ENCODE measurements at places on chromosomes 3 and 15.
A peak's percentile ranks its signal among the peaks of the same experiment; 100 is the strongest.

DNA sequence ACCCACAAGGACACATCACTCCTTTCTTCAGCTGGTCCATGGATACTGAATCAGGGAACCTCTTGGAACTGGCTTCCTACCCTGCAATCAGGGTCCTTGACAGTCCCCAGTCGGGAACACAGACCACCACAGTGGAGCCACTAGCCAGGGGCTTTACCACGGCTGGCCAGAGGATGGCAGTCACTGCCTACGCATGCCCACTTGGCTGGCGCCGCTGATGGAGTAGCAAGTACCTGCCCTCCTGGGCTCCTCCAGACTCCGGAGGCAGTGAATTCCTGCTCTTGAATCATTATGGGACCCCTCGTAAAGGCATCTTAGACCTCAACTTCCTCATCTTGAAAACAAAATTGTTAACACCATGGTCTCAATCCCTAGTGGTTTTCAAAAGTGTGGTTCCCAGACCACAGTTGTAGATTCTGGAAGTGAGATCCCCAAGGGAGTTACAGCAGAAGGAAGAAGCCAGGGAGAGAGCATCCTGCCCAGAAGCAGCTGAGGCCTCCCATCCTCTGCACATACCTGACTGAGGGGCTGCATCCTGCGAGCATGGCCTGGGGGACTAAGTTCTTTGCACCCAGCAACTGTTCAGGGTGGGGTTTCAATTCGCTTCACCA is 9.1 kb upstream of the SKIC8 start:
- DNase-seq: peak; percentile 80

GRCh38 chr3:11553436-11554235 is 90.1 kb downstream of the VGLL4 start:
- no peak for DNase-seq

DNA sequence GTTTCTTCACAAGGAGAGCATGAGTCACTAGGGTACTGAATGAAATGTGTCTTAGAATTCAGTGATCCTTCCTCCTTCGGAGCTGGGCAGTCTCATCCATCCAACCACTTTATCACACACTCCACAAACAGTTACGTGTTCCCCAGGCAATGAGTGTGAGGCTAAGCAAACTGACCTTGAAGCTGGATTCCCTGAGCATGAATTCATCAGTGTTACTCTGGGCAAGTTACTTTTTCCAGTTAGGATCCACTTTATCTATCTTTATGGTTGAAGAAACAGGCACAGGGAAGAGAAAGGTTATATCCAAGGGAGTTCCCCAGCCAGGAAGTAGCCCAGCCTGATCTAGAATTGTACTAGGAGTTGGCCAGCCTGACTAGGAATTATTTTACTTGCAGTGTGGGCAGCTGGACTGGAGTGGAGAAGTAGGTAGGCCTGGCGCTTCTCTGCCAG is 17.1 kb upstream of the GCNT3 start:
- DNase-seq: no peak

DNA sequence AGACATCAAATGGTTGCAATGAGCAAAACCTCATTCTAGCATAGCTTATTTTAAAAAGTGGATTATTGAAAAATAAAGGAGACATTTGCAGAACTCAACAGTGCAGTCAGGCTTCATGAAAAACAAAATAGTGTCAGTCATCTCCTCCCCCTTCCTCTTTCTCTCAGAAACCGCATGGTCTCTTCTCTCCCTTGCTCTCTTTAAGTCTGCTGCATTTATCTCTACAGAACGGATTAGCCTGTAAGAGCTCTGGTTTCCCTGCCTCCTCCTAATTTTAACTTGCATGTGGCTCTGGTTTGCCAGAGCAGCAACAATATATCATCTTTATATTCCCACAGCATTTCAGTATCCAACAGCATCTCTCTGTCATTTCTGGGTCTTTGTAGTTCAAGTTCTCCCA is 609.0 kb downstream of the MECOM start:
- DNase-seq: no peak

DNA sequence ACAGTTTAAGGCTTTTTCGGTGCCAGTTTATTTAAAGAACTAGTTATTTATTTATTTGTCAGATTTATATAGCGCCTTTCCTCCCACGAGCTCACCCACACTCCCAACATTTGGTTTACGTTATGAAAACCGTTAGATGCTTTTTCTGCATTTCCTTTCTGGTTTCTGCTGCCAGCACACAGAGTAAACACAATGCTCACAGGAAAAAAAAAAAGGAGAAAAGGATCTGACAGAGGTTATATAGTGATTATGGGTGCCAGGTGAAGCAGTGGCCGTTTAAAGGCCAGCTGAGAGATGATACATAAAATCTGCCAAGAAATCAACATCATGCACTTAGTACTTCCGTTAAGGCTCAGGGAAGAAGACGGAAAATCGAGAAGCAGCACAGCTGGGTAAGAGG is 37.9 kb downstream of the ETV5 start:
- no peak for DNase-seq

DNA sequence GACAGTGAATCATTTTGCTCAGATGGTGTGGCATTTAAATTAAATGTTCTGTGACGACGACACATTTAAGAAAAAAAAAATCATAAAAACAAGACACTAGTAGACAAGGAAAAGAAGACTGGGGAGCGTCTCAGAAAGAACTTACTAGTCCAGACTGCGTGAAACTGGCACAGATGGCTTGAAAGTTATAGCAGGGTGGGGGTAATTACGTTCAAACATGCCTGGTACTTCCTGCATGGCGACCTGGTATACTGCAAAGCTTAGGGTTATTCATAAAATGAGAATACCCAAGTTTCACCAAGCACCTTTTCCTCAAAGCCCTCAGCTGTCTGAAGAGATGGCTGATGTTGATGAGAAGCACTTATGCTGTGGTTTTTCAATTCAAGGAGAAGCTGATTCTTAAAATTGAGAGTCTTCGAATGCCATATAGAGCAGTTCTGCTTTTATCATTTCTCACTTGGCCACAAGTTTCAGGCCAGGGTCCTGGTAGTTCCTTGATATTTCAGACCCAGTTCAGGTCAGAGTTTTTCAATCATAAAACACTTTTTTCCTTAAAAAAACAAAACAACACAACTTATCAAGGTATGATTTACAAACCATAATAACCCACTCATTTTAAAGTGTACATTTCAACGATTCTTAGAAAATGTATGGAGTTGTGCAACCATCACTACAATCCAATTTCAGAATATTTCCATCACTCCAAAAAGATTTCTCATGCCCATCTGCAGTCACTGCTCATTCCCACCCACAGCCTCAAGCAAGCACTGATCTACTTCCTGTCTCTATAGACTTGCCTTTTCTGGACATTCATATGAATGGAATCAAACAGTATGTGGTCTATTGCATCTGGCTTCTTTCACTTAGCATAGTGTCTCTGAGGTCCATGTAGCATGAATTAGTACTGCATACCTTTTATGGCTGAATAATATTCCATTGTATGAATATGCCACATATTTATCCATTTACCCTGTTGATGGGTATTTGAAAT is 24.7 kb downstream of the PCOLCE2 start:
- no peak for DNase-seq

GRCh38 chr15:62066663-62067447 is at the start of gene C2CD4A:
Gene C2CD4A, plus strand, starts transcription at chr15:62066977. Its CDS starts 637 bp downstream, at chr15:62067614.
- DNase-seq: peak; percentile 74

GRCh38 chr3:38038447-38038911 is 529 bp upstream of the DLEC1 start:
- DNase-seq: no peak

DNA sequence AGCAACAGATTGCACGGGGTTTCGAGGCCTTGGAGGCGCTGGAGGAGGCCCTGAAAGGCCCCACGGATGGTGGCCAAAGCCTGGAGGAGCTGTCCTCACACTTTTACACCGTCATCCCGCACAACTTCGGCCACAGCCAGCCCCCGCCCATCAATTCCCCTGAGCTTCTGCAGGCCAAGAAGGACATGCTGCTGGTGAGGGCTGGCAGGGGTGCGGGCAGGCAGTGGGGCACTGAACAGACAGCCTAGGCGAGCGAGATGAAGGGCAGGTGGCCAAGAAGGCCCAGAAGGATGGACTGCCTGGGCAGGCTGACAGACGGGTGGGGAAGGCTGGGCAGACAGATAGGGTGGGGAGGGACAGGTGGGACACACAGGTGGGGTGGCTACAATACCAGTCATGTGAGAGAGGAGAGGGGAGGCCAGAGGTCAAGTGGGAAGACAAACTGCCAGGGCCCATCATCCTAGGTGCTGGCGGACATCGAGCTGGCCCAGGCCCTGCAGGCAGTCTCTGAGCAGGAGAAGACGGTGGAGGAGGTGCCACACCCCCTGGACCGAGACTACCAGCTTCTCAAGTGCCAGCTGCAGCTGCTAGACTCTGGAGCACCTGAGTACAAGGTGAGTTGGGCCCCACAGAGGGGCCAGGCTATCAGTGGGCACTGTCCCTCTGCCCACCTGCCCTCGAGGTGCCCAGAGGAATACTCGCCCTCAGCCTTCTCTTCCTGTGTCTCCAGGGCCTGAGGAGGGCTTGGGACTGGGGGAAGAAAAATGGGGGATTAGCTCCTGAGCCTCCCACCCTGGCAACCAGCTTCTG is 3.1 kb downstream of the PARP3 start:
- peak; percentile 17 for DNase-seq

GRCh38 chr15:87747087-87747486 is 509.5 kb downstream of the NTRK3 start:
- no peak for DNase-seq

GRCh38 chr3:140096037-140096436 is 161.1 kb downstream of the CLSTN2 start:
- DNase-seq: no peak

DNA sequence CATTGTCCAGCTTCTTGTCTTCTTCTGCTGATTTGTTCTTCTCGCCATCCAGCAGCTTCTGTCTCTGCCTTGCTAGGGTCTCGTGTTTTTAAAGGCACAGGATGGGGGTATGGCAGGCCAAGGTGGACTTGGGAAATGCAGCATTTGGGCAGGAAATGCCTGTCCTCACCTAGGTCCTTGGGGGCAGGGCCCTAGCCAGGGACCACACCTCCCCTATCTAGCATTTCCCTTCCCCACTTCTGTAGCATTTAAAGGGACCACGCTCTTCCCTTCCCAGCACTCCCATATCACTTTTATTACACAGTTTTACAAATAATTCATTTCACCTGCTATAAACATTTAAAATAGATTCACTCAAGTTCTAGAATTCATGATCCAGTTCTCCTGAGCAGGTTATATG is 315.4 kb upstream of the LMCD1 start:
- no peak for DNase-seq

DNA sequence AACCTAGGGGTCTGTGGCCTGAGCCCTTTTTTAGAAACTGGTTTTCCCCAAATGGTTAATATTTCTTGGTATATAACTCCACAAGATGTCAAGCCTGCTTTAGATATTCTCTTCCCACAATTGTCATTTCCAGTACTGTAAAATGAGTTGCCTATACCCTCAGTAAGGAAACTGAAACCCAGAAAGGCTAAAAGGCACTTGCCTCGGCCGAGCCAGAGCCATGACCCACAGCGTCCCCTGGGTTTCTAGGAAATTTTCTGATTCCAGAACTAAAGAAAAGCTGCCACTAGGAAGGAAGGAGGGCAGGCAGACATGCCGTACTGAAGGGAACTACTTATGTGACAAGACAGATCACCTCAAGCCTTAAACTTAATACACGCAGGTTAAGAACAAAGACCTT is 59.1 kb downstream of the ATP8B4 start:
- no peak for DNase-seq

- no peak for DNase-seq
These were observed 53.9 kb downstream of the CLASP2 start for GRCh38 chr3:33664195-33664594.

- DNase-seq: no peak
These were observed 52.6 kb downstream of the ERC2 start for GRCh38 chr3:56415652-56416051.

- DNase-seq: no peak
These were observed 54.3 kb downstream of the NTRK3 start for GRCh38 chr15:88202231-88202630.

DNA sequence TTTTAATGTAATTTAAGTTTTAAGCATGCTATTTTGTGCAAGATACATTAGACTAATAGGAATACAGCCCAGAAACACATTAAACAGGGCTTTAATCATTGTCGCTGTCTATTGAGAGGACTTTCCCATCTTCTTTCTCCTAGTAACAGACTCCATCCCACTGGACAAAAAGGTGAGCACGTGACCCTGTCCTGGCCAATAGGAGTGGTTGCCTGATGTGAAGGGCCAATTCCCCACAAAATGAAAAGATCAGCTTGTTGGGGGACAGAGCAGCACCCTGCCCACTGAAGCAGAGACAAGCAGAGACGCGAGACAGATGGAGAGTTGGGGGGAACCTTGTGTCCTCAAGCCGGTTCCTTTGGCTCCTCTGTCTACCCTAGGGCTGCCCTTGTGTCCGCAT is 21.2 kb downstream of the CRYGS start:
- no peak for DNase-seq

- DNase-seq: no peak
These were observed 216.3 kb upstream of the LRTM1 start for GRCh38 chr3:55144015-55144673.

- DNase-seq: no peak
These were observed 92.0 kb downstream of the SNRK start for GRCh38 chr3:43378066-43378935.

DNA sequence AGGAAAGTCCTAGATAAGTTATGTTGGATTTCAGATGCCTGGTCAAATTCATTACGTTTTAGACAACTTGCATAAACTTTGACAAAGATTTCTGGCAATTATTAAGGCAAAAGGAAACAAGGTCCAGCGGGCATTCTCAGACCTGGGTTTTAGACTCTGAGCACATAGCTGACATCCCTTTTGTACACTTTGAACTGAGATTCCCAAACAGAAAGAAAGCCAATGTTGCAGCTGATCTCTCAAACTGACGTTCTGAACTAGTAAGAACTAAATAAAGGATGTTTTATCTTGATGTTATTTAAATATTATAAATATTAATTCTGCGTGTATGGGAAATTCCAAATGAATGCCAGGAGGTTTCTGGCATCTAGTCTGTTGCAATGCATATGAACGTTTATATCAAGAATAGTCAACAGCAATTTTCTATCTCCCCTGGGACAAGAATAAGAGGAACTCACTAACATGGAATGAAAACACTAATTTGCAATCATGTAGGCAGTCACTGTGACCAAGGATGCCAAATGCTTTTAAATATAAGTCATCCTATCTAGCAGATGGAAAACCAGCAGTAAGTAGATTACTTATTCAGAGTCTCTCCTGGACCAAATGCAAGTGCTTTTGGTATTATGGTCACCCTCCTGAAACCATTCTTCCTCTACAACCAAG is 202.1 kb downstream of the GREM1 start:
- no peak for DNase-seq

GRCh38 chr15:26051761-26052675 is 188.9 kb upstream of the ATP10A start:
- peak; percentile 77 for DNase-seq

GRCh38 chr15:69603369-69604071 is 150.9 kb downstream of the RPLP1 start:
- no peak for DNase-seq
